ENCODE measurements at places on chromosomes 3 and 15. TPM values are rescaled to one million over a fixed set of nuclear protein-coding genes. Genes with fewer than 3 reads are reported as not detected.

SOX14 gene
- total RNA-seq = not detected

DNA sequence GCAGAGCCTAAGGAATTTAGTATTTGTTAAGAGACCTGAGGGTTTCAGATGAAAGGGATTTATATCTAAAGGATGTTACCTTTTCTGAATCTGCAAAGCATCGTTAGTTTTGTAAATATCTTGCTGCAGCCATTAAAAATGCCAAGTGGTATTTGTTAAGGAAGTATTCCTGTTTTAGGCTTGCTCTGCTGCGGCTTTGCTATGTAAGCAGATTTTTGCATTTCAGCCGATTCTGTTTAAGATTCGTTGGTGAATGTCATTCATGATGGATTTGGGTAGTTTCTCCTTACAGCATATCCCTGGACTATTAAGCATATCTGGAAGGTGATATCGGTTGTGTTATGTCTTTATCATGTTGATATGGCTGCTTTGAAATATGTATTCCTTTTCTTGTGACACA is 1.0 kb downstream of the USP8 start:
- no peak for DNase-seq

- no peak for DNase-seq
These were observed 27.3 kb downstream of the TGFBR2 start for GRCh38 chr3:30633718-30634117.

DNA sequence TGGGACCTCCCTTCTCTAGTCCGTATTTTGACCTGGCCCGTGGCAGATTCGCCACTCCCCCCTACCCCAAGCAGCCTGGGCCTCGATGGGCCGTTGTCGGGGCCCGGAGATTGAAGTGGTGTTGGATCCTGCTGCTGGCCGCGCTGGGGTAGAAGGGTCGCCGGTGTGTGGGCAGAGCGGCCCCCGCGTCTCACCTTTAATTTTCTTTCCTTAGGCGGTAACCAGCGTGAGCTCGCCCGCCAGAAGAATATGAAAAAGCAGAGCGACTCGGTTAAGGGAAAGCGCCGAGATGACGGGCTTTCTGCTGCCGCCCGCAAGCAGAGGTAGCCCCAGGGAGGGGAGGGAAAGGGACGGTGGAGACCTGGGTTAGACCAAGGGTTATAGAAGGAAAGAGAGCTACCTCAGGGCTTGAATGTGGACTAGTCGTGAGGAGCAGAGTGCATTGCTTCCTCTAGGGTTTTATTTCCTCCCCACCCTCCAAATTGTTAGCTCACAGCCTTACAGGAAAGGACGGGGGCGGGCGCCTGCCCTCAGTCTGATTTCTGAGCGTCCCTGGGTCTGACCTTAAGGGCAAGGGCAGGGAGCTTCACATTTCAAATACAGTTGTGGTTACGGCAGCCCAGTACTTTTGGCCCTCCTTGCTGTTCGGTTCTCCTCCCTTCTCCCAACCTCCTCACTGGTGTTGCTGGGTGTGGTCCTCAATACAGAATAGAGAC is 799 bp downstream of the SERF2 start:
- DNase-seq = no peak

- DNase-seq = no peak
These were observed 262.9 kb downstream of the ZMAT3 start for GRCh38 chr3:178808748-178809147.

DNA sequence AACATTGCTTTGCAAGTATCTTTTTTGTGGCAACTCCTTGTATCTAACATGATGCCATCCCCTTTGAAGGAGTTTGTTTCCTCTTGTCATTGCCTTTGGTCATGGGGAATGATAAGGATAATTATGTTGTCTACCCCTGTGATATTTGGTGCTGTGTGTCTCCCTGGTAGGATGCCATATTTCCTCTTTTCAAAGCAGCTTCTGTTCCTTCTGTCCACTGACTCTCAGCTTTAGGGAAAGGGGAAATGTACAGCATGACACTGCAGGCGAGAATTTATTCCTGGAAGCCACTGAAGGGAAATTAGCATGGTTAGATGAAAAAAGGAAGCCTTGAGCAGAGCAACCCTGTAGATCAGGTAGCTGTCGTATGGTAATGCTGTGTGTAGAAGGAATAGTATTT is 576.7 kb downstream of the CADM2 start:
- no peak for DNase-seq
